ENCODE measurements at places on chromosomes 12 and 14.

GRCh38 chr12:10331642-10332239, 24.1 kb downstream of the KLRD1 start:
- peak; percentile 79 for DNase-seq

GRCh38 chr12:88172844-88173407, 30.8 kb downstream of the TMTC3 start:
- DNase-seq = no peak

GRCh38 chr12:131471946-131472732, 238.8 kb upstream of the SFSWAP start:
- no peak for DNase-seq

- DNase-seq = no peak
These were observed 1.1 kb upstream of the CKAP4 start for GRCh38 chr12:106248846-106249371.

- DNase-seq = no peak
These were observed 14.2 kb downstream of the FAIM2 start for GRCh38 chr12:49889361-49890095.

DNA sequence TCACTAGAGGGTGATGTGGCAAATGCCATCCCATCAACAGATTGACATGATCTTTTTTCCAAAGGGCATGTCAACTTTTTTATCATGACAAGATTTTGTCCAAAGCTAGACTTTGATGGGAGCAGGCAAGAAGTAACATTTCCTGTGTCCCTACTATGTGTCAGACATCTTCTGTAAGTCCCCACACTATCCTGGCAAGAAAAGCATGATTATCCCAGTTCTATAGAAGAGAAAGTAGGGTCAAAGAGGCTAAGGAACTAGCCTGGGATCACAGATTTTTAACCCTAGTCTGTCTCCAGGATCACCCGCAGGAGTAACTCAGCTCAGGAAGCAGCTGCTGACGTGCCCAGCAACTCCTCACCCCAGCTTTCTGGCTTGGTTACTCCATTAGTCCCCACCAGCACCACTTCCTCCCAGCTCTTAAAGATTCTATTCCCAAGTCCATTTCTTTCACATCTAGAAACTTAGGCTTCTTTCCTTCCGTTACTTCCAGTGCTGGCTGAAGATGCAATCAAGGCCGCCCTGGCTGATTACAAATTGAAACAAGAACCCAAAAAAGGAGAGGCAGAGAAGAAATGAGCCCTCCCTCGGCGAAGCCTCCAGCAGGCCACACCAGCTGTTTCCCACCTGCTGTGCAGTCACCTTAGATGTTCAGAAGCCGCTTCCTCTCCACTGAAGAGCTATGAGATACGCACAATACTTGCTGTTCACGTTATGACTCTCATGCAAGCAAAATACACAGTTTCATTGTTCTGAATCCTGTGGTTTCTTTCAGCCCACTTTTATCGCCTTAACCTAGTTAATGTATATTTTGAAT, 6.2 kb downstream of the ISCU start:
- peak; percentile 43 for DNase-seq

GRCh38 chr14:76924371-76925096, 98.3 kb downstream of the LRRC74A start:
- peak; percentile 98 for DNase-seq

GRCh38 chr14:89384023-89384422, 33.0 kb downstream of the FOXN3 start:
- no peak for DNase-seq

- DNase-seq = no peak
These were observed 145.3 kb downstream of the TTLL5 start for GRCh38 chr14:75806352-75806832.

GRCh38 chr12:131980263-131980662, 30.5 kb downstream of the EP400 start:
- DNase-seq = no peak

DNA sequence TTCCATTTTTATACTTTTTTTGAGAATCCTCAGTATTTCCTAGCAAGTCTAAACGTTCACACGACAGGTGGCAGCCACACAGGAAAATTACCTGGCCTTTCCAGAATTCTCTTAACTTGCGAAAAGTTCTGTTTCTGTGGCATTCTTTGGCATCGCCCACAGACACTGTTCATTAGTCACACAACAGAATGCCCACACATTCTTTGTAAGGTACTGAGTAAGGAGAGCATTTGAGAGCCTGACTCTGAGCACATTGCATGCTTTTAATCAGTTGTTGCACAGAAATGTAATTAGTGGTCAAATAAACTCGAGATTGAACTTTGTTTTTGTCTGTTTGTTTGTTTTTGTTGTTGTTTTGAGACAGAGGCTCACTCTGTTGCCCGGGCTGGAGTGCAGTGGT, 52.4 kb downstream of the LMNTD1 start:
- DNase-seq = no peak

DNA sequence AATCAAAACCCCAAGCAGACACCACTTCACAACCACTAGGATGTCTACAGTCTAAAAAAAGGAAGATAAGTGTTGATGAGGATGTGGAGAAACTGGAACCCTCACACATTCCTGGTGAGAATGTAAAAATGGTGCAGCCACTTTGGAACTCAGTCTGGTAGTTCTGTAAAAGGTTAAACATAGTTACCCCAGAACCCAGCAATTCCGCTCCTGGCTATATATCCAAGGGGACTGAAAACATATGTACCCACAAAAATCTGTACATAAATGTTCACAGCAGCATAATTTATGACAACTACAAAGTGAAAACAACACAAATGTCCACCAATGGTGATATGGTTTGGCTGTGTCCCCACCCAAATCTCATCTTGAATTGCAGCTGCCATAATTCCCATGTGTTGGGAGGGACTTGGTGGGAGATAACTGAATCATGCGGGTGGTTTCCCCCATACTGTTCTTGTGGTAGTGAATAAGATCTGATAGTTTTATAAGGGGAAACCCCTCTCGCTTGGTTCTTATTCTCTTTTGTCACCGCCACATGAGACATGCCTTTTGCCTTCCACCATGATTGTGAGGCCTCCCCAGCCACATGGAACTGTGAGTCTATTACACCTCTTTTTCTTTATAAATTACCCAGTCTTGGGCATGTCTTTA, 46.8 kb downstream of the PRKAB1 start:
- DNase-seq = no peak

DNA sequence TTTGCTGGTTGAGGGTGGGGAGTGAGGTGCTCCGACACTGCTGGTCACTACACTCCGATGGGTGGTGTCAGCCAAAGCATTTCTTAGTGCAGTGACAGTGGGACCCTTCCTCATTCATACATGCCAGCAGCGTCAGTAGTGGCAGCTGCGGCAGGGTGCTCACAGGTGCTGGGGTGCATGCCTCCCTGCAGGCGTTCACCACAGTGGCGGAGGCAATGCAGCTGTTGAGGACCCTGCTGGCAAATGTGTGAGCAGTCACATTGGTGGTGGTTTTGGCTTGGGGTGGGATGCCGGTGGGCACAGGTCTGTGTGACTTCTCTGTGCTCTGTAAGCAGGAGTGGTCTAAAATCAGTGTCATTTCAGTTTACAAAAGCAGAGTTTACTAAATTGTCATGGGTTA, 464.6 kb downstream of the FUT8 start:
- no peak for DNase-seq

DNA sequence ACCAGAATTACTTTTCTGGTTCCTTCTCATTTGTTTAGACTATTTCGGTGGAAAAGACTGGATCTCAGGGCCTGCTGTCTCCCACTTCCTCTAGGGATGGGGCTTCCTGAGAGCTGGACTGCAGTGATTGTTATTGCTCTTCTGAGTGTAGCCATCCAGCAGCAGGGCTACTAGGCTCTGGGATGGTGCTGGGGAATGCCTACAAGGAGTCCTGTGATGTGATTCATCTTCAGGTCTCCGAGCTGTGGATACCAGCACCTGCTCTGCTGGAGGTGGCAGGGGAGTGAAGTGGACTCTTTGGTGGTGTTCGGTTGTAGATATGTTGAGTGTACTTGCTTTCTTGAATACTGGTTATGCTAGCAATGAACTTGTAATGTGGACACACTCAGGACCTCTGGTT, 42.7 kb downstream of the AEBP2 start:
- DNase-seq = no peak

DNA sequence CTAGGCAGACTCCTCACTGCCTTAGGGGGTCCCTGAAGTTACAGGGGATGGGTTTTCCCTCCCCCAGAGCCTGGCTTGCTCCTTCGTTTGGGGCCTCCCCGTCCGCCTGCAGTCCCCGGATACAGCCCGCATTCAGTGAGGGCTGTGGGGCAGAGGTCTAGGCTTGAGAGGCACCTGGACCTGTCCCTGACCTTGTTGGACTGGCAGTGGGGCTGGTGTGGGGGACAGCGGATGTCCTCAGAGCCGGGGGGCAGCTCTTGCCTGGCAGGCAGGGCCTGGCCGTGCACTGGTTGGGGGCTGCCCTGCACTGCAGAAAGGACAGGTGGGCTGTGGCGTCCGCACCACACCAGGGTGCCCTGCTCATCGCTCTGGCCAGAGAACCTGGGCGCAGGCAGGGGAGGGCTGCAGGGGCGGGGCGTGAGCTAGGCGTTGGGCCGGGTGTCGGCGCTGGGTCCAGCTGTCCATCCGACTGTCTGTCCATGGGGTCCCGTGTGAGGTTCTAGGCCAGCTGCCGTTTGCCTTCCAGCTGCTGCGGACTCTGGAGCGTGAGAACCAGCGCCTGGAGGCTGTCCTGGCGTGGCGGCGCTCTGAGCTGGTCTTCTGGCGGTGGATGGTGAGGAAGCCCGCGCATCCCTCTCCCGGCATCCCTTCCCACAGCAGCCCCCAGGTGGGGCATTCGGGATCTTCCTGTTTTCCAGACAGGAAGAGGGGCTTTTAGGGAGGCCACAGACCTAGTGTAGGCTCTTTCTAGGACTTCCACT, 6.0 kb downstream of the TEDC1 start:
- DNase-seq = no peak

GRCh38 chr12:121776190-121777098, 17.0 kb downstream of the RHOF start:
- peak; percentile 49 for DNase-seq

DNA sequence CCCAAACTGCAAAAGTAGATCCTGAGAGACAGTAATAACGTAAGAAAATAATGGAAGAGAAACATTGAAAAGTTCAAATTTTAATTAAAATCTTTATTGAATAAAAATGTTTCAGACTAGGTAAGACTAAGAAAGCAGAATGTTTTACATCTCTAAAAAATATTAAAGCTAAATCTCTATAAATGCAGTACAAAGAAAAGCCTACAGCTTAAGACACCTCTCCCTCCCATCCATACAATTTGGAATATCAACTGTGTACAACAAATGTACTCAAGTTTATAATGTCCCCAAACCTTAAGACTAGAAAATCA, 8.5 kb upstream of the CERS5 start:
- no peak for DNase-seq

- DNase-seq = peak; percentile 38
These were observed 2.1 kb downstream of the GNPTAB start for GRCh38 chr12:101828463-101829196.

GRCh38 chr14:100443603-100444002, 120.5 kb downstream of the SLC25A47 start:
- DNase-seq = no peak

GRCh38 chr14:56821177-56821576, 10.9 kb upstream of the OTX2 start:
- no peak for DNase-seq

DNA sequence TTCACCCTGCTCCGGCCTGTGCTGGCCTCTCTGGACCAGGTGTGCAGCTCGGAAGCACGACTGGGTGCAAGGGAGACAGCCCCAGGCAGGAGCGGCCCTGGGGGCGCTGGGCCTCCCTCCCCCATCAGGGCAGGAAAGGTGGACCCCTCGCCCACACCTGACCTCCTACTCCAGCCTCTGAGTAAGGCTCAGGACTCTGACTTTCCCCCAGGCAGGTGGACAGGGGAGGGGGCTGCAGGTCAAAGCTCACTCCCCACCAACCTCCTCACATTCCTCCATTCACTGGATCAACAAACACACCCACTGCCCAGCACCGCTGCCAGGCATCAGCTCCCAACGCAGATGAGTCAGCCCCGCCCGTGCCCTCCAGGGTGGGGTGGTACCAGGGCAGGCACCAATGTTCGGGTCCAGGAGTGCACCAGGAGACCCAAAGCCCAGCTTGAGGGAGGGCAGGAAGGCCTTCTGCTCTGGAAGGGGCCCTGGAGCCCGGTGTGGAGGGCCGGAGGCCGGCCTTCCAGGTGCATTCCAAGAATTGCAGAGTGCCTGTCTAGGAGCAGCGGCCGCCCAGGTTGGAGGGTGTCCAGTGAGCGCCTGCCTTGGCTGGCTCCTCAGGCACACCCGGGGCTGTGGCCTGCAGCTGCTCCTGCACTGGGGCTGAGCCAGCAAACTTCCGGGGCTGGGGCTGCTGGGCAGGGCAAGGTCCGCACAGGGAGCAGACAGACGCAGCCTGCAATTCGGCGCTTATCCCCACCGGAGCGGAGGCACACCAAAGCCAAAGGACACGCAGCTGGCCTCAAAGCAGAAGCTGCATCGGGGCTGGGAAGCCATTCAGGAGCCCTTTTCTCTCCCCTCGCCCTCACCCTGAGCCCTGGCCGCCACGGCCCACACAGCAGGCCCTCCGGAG, 1.6 kb upstream of the INF2 start:
- peak; percentile 86 for DNase-seq

- no peak for DNase-seq
These were observed 335.8 kb upstream of the E2F7 start for GRCh38 chr12:77401064-77401769.

DNA sequence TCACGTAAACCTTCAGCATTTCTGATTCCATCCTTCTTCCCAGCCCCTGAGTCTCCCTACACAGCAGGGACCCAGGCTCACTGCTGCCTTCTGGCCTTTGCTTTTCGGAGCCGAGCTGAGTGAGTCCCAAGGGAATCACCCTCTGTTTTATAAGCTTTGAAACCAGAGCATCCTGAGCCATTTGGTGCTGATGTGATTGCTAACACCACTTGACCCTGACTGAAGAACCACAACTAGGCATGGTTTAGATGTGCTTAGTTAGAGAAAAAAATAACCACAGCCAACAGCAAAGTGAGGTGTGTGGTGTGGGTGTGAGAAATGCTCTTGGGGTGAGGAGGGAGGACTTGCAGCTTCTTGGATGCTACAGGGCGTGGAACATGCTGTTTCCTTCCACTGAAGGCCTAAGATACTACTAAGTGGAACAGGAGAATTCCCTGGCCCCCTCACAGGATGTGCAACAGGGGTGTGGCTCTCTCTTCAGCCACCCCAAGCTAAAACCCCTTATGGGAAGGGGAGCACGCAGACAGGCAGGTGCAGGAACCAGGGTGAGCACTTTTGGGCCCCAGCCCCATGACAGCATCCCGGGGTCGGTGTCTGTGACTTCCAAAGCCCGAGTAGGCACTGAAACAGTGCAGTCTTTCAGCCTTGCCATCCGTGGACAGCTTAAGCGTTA, at the start of gene TC2N:
TSS of gene TC2N (minus strand) at position 221 of the 673 bp plus-strand sequence. CDS start 53,767 bp downstream, outside the sequence.
- no peak for DNase-seq

DNA sequence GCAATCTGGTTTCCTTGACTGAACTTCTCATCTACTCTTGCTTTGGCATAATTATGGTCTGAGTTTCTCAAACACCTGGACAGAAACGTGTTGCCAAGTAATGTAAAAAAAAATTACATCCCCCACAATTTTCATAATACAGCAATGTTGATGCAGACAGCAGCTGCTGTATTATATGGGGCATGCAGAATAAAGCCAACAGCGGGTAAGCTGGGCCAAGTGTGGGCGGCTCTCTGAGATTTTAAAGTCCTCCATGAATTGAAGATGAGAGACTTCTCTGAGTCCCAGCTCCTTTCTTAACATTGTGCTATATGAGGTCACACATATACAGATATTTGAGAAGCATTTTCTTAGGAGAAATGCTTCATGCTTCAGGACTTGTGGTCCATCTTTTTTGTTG, 881.2 kb downstream of the GALC start:
- no peak for DNase-seq

GRCh38 chr14:54570631-54571415, 3.9 kb downstream of the SAMD4A start:
- DNase-seq = no peak
